ENCODE measurements at places on chromosomes 4 and X.

DNA sequence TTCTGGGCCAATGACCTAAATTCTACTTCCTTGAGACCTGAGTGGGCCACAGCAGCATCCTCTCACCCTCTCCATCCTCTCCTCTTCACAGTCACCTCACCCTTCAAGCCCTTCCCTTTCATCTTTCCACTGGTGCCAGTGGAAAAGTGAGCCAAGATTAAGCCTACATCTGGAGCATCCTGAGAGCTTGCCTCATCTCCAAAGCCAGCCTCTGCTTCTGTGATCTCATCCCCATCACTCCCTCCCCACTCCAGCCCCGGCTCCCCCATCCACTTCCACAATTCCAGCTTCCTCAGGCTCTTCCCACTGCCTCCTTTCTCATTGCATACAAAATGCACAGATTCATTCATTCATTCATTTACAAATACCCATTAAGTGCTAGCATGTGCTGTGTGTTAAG, 10.1 kb upstream of the RASL11B start:
- no peak for DNase-seq

- no peak for DNase-seq
These were observed 9.9 kb downstream of the FAM200B start for GRCh38 chr4:15691346-15692135.

GRCh38 chrX:40145001-40145922, 47.5 kb upstream of the BCOR start:
- no peak for DNase-seq

- DNase-seq: no peak
These were observed 172.4 kb downstream of the TLL1 start for GRCh38 chr4:166045457-166045856.

DNA sequence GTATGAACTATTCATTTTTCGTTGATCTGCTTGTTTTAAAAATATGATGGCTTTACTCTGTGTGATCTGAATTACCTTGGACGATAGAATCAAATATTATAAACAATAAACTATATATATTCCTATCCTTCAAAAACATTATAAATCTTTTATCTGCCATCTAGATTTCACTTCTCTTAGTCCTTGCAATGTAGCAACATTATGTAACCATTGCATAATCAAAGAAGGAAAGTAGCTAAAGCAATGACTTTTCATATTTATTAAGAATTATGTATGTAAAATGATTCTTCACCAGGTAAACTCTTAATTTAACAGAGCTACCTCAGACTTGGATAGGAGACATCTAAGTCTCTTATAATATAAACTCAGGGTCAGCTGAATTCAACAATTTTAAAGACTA, 210.5 kb downstream of the ADAMTS3 start:
- no peak for DNase-seq

GRCh38 chrX:139766545-139766983, 58.6 kb upstream of the MCF2 start:
- no peak for DNase-seq

DNA sequence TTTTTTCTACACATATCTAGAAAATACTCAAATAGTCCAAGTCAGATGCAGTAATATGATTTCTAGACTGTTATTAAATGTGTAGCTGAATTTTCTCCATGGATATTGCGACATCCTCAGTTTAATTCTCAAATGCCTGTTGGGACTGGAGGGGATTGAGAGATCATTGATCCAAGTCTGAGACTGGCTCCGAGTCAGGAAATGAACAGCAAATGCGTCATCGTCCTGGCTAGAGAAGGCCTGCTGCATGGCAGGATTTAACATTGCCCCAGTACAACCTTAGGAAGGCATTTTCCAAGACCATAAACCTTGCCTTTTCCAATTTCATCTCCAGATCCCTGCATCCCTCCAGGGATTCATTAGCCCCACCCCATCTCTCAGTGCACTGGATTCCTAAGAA, 56.6 kb upstream of the SLC6A14 start:
- no peak for DNase-seq

DNA sequence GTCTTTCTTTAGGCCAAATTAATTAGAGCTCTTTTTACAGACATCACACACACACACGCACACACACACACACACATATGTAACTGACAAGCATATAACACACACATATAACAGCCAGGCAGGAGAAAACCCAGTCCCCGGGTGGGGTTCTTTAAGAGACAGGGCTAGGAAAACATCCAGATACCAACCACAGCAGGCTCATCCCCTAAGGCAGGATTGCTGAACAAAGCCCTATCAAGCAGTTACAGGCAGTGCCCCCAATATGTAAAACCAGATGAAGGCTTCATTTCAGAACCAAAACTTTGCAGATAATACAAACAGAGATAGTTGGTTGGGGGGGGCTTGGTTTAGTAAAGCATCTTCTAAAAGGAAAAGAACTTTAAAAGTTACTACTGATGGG, 18.0 kb upstream of the FAM47E start:
- DNase-seq: no peak

- DNase-seq: peak; percentile 85
These were observed 70.9 kb downstream of the INTS12 start for GRCh38 chr4:105637408-105638176.

GRCh38 chr4:155403886-155404285, 27.1 kb upstream of the MAP9 start:
- DNase-seq: no peak

DNA sequence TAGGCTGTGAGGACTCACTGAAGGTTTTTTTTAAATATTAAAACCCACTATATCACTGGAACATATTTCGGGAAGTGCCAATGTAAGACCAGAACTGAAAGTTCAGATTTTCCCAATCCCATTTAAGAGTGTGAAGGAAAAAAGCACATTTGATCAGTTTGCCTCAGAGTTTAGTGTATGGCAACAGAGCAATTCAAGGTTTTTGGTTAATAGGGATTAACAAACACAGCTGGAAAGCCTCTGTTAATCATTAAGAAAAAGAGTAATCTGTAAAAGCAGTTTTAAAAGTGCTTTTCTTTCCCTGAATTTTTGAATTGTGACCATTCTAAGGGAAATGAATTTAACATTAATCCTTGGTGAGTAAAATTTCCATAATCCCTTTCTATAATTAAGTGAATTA, 60.4 kb downstream of the NPY5R start:
- DNase-seq: no peak

GRCh38 chr4:17218786-17219185, 293.1 kb downstream of the QDPR start:
- no peak for DNase-seq

DNA sequence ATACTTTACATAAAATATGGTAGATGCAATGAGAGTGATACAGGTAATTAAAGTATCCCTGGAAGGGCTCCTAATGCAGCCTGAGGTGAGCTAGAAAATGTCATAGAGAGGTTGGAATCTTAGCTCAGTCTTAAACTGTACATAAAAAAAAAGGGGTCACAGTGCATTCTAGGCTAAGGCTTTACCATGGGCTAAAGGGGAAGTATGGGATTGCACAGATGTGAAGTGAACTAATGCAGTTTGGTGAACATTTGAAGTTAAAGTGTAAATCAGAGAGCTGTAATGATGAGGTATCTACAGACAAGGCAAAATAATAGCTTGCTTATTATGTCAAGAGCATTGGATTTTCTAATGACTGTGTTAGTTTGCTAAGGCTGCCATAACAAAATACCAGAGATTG, 405.9 kb downstream of the ADGRL3 start:
- DNase-seq: no peak

DNA sequence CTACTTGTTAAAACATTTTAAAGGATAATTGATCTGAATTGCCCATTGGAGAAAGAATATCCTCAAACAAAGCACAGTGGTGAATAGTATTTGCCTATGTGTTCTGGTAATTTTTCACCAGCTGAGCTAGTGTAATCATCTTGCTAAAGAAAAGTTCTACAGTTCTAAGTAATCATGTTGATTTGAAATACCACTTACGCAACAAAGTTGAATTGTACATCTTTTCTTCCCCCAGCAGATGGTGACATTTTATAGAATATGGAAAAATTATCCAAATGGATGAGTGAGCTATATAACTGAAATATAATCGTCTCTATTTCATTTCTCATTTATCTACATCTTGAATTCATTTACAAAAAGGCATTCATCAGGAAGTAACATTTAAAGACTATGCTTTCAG, 9.7 kb upstream of the ZNF674 start:
- DNase-seq: no peak

DNA sequence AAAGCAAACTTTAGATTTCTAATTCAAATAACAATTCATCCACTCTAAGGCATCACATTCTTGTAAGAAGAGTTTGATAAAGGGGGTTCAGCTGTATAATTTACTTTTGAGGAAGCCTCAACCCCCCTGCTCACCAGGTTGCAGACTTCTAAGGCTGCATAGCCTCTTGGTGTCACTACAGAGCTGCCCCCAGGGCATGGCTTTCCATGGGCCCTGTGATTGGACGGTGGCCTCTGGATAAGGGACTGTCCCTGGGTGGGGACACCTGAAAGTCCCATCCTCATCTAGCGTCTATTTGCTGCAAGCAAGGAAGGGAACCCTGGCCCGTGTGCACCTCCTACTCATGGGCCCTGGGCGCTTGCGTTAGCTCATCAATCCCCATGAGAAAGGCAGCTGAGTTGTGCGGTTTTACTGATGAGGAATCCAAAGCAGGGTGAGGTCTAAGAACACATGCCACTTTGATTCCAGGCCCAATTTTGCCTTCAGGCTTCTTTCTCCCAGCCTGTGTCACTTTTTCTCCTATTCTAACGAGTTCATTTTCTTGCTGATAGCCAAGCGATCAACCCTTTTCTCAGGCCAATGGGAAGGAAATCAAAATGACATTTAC, 51.8 kb downstream of the SCML1 start:
- DNase-seq: no peak

- DNase-seq: no peak
These were observed 130.5 kb upstream of the SMAD1 start for GRCh38 chr4:145351162-145351561.

DNA sequence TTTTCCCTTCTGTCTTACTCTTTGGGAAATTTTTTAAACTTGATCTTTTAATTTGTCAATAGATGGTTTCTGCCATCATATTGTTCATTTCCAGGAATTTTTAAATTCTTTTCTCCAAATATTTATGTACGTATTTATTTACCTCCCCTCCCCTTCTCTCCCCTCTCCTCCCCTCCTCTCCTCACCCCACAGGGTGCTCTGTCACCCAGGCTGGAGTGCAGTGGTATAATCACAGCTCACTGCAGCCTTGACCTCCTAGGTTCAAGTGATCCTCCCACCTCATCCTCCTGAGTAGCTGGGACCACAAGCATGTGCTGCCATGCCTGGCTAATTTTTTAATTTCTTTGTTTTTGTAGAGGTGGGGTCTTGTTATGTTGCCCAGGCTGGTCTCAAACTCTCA, 73.8 kb downstream of the WWC2 start:
- DNase-seq: no peak

DNA sequence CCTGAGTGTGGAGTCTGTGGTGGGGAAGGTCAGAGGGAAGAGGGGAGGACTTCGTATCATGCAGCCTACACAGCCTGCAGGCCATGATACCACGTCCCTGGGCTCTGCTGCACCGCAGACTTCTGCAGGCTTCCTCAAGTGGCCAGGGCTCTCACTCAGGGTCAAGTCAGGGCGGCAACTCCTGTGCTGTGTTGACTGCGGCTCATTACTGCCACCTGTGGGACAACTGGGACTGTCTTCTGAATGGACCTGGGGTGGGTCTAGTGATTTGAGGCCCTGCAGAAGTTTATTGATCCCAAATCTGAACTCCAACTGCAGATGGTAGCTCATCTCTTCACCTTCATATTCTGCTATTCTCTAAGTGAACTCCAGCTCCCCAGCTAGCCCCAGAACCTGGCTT, 167.1 kb downstream of the NSUN7 start:
- peak; percentile 68 for DNase-seq

DNA sequence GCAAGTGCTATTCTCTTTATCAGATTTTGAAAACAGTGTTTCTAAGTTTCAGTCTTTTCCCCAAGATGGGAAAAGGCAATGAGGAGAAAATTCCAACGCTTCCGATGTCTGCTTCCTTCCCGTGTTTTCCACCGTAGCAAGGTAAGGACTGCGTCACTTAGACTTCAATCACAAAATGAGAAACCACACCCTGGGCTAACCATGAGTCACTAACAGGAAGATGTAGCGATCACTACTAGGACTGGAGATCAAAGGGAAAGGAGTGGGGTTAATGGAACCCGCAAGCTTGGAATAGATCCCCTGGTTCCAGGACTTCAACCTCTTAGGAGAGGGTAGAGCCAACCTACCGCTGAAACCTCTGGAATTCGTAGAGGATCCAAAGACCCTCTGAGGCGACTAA, 250.7 kb upstream of the ZFP42 start:
- DNase-seq: no peak

GRCh38 chr4:6532658-6533057, 42.3 kb upstream of the MAN2B2 start:
- DNase-seq: no peak

- no peak for DNase-seq
These were observed 160.0 kb downstream of the HNRNPD start for GRCh38 chr4:82213485-82214417.

- no peak for DNase-seq
These were observed 77.3 kb upstream of the CLNK start for GRCh38 chr4:10761903-10762302.

DNA sequence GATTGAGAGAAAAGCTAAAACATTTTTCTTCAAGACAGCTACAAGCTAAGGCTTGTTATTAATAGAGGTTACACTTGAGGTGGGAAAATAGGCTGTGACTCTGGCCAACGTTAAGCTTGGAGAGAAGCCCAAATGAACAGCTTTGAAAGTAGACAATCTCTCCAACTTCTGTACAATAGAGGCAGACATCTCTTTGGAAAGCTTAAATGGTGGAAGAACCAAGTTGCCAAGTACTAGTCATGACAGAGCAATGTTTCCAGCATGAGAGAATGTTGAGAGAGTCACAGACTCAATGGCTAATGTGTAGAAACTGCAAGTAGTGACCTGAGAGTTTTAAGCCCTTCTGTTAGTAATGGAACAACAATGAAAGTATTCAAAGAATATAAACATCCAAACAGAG, 298.1 kb downstream of the INPP4B start:
- DNase-seq: no peak

DNA sequence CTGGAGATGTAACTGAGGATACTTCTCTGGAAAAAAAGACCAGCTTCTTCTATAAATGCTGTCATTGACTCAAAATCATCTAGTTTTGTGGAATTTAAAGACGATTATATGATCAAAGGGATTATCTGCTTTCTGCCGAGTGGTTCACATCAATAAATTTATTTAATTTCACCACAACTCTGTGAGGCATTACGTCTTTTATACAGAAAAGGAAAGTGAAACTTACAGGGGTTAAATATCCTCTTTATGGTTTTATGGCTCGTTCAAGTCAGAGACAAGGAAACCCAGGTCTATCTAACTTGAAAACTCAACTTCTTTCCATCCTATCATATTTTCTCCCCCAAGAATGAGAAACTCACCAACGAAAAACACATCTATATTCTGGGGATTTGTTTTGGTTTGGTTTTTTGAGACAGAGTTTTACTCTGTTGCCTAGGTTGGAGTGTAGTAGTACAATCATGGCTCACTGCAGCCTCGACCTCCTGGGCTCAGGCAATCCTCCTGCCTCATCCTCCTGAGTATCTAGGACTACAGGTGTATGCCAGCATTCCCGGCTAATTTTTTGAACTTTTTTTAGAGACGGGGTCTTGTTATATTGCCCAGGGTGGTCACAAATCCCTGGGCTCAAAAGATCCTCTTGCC, 377.9 kb upstream of the EMCN start:
- no peak for DNase-seq

Measured in aorta (tissue), 5 donors.